NK-92 treated with Interleukin-12 subunit alpha and Interleukin-12 subunit beta, amount 100 ng/mL, for 24 hours (cell line): ENCODE measurements at places on chromosomes 16 and 17.

DNA sequence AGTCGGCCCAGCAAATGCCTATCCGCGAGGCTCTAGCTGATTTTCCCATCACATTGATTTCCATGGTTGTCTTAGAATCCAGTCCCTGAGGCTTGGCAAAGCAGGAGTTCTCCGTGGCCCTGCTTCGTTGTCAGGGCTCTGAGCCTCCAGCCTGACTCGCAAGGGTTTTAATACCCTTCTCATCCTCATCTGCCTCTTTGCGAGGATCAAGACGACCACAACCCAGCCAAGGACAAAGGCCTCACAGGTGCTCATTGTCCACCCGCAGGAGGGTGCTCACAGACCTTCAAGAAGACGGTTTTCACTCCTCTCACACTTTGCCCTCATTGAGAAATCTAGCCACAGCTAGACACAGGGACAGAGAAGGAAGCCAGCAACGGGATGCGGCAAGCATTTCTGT lies 610.8 kb downstream of the KCNJ18 start:
- DNase-seq, result no peak

GRCh38 chr17:66610361-66611133 lies 224.4 kb upstream of the CACNG5 start:
- DNase-seq, result no peak

DNA sequence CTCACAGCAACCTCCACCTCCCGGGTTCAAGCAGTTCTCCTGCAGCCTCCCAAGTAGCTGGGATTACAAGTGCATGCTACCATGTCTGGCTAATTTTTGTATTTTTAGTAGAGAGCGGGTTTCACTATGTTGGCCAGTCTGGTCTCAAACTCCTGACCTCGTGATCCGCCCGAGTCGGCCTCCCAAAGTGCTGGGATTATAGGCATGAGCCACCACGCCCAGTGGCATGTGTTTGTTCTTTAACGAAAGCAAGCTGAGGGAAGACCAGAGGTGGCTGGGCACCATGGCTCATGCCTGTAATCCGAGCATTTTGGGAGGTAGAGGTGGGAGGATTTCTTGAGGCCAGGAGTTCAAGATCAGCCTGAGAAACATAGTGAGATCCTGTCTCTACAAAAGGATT lies 18.1 kb downstream of the TNFRSF13B start:
- DNase-seq, result no peak

DNA sequence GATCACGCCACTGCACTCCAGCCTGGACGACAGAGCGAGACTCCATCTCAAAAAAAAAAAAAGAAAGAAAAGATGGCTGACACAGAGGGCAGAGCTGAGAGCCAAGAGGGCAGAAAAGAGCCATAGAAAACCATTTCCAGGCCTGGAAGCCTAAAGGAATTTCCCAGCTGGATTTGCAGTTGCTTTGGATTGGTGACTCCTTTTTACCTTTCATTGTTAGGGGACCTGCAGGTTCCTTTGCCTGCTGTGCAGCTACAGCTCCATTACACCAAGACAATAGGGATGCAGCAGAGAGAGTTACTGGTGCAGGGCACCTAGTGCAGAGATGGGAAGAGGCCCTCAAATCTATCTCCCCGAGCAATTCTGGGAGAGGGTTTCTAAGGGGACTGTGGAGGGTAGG lies 18.4 kb downstream of the ZNF668 start:
- DNase-seq, result no peak

- DNase-seq, result no peak
These were observed 29.8 kb downstream of the DHX38 start for GRCh38 chr16:72123426-72123825.

- no peak for DNase-seq
These were observed 50.9 kb downstream of the IL21R start for GRCh38 chr16:27452569-27453493.

DNA sequence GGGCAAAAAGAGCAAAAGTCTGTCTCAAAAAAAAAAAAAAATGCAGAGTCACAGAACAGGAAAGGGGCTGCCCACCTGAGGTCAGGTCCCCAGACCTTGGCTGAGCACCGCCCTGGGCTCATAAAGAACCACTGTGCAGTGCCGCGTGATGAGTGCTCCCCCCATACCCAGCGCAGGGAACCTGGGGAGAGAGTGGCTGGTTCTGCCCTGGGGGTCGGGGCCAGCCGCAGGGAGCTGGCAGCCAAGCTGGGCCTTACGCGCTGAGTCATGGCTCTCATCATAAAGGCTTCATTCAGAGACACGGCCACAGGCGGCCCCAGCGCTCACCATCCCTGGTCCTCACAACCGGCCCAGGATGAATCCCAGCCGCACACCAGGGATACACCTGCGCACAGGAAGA lies 80.7 kb downstream of the RAB11FIP4 start:
- DNase-seq, result no peak

DNA sequence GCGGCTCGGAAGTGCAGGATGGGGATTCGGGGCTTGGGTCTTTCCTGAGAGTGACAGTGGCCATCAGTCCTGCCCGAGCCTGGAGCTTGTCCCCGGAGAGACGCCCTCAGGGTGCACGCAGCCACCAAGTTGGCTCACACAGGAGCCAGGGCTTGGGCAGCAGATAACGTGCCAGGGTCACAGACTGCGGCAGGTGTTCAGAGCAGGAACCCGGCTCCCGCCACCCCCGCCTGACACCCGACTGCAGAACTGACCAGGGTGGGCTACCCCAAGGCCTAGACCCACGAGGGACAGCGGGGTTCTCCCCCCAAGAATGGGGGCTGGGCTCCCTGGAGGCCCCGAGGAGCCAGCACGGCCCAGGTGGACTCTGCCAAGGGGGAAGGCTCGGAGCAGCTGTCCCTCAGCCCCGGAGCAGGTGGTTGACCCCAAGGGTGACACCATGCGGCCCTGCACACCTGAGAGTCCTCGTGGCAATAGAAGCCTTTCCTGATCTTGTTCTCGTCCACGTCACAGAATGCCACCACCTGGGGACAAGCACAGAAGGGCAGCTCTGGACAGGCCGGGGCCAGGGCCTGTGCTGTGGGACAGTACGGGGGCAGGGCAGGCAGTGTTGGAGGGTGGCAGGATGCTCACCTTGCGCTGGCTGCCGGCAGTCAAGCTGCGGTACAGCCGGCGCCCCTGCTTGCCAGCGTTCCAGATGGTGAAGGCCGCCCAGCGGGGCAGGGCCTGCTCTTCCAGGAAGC lies 117.1 kb upstream of the ZNF750 start:
- DNase-seq, result no peak

DNA sequence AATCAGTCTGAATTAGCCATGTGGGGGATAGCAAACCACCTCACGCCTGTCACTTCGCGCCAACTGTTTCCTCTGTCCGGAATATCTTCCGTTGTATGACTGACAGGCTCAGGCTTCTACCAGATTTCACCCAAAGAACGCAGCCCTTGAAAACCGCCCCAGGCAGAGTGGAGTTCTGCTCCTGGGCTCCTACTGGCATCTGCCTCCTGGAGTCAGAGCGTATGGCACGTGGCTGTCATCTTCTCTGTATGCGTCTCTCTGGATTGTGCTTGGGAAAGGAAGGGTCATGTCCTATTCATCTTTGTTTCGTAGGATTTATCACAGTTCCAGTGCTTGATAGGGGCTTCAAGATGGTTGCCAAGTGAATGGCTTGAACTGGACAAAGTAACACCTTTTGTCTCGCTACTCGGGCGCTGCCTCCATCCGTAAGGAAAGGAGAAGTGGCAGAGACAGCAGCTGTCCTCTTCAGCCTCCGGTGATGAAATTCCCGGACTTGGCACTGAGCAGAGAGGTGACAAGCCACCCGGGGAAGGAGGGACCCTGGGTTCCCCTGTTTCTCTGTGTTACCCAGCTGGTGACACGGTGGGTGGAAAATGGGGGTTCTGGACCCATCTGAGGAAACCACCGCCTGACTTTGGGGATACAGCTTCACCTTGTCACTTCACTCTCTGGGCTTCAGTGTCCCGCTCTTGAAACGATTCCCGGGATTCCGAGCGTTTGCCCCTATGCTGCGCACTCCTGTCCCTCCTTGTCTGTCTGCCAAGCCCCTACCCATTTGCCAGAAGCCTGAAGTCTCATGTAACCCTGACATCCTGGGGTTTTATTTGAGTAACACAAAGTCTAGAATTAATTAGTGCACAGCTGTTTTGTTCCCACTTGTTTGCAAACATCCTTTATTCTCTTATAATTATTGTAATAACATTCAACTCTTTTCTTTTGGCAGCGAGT lies 13.9 kb downstream of the KIAA0513 start:
- no peak for DNase-seq

GRCh38 chr16:2208308-2208707 lies 2.4 kb downstream of the BRICD5 start:
- no peak for DNase-seq

GRCh38 chr16:17108596-17108995 lies 362.2 kb downstream of the XYLT1 start:
- DNase-seq, result no peak

GRCh38 chr17:60314423-60314822 lies 77.5 kb downstream of the USP32 start:
- no peak for DNase-seq

DNA sequence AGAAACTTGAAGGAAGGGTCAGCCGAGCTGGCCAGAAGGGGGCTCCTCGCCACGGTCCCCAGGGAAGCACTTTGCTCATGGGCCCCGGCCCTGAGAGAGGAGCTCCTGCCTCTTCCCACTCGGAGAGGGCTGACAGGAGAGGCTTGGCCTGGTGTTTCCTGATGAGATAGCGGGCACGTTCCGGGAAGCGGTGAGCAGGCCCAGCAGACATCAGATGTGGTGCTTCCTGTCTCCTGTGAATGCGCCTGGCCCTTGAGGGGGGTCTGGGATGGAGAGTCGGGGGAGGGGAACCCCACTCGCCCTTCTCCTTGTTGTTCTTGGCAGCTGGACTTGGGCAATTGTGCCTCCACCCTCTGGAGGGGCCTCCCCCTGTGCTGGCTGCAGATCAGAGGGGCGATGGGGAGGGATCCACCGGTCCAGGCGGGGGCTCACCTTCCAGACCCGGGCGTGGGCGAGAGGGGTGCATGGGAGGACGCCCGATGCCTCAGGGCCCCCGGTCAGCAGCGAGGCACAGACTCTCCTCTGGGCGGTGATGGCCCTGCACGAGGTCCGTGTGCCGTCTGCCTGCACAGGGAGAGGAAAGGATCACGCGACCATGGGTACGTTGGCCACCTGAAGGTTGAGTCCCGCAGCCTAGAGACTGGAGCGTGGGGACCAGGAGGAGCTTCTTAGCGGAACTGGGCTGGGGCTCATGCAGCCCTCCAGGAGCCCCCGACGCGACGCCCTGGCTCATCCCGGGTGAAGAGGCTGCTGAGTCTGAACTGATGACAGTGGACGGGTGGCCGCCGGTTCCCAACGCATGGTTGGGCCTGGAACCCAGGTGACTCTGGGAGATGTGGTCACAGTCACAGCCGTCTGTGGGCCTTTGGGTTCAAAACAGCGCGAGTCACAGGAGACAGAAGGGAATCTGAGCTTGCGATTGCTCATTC lies 25.4 kb downstream of the METRNL start:
- DNase-seq, result no peak

DNA sequence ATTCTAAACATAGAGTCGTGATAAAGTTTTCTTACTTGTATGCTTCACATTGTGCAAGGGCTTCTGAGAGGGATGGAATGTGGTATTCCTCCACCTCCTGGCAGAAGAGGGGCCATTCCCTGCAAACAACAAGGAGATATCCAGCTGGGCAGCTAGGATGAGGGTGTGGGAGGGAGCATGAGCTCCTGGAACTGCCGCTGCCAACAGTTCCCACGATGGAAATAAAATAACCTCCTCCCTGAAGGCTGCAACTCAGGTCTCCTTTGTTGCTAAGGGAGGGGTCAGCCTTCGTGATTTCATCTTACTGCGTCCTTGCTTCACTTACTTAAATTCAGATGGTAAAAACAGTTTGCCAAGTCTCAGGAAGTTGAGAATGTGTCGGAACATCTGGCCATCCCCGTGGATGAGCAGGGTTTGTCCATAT lies 15.6 kb downstream of the PLEKHG4 start:
- DNase-seq, result no peak

- DNase-seq, result no peak
These were observed 16.0 kb downstream of the CEP112 start for GRCh38 chr17:66175892-66176291.

DNA sequence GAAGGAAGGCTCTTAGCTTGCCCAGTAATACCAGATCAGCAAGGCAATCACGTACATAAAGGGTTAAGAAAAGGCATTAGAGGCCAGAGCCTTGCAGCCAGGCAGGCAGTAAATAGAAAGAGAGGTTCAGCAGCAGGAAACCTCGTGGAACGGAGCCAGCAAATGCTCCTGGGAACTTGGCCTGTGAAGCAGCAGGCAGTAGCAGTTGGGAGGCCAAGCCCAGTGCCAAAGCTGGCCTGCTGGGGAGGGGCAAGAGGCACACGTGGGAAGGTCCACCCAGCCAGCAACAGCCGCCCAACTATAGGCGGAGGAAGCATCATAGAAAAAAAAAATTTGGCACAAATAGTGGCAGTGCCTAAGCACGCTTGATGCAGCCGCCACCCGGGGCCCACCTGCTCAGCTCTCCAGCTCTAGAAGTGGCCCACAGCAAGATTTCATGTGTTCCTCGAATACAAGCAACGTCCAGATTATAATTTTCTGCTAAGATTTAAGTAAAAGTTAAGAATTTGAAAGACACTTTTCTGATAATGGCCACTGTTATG lies 2339.5 kb downstream of the TP53TG3F start:
- no peak for DNase-seq

GRCh38 chr16:47366228-47366627 lies 94.6 kb downstream of the ITFG1 start:
- no peak for DNase-seq

GRCh38 chr16:8915722-8916301 lies 33.7 kb downstream of the LITAFD start:
- no peak for DNase-seq

GRCh38 chr17:28710861-28711722 lies 596 bp downstream of the PROCA1 start:
- DNase-seq, result peak; percentile 41

DNA sequence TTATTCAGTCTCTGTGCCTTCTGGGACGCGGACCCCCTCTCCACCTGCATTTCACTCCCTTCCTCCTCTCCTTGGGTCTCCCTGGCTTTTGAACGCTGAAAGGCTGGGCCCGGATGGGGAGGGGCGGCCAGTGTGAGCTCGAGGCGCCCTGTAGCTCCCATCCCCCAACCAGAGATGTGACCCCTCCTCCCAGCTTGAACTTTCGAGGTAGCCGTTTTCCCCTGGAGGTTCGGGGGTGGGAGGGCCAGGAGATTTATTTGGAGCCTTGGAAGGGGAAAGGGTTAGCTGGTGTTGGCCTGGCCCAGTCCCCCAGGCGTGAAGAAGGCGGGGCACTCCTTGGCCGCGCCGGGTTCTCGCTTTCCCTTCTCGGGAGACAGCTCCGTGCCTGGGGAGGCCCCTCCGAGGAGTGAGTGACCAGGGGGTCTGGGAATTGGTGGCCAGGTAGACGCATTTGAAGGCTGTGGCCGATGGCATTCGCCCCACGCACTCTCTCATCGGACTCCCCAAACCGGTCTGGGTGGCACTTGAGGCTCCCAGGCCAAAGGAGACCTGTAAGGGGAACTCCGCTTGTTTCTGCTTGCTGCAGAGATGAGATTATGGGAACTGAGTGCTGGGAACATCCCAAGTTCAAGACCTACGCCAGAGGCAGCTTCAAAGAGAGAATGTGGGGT lies 942 bp downstream of the LDAF1 start:
- DNase-seq, result no peak

DNA sequence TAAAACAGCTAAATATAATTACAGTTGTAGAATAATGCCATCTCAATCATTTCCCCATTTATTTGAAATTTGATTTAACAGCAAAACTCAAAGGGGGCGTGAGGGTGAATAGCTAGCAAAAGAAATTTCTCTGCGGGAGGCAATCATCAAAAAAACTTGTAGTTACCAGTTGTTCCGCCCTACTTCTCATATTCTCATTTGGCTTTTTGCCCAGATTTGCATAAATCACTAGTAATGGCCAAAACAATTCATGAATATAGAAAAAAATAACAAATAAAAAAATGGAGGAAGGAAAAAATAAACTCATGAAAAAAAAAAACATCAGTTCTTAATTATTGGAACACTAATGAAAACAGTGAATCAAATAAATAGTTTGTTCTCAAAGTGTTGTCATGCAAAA lies 722.6 kb upstream of the KIF2B start:
- DNase-seq, result no peak
